ENCODE measurements at places on chromosomes 7 and 10.

GRCh38 chr7:98557538-98558031, 59.5 kb upstream of the NPTX2 start:
- DNase-seq: no peak

- no peak for DNase-seq
These were observed 43.7 kb downstream of the PPP1R3C start for GRCh38 chr10:91589015-91589657.

- no peak for DNase-seq
These were observed 4.4 kb downstream of the BMPER start for GRCh38 chr7:33909755-33910154.

DNA sequence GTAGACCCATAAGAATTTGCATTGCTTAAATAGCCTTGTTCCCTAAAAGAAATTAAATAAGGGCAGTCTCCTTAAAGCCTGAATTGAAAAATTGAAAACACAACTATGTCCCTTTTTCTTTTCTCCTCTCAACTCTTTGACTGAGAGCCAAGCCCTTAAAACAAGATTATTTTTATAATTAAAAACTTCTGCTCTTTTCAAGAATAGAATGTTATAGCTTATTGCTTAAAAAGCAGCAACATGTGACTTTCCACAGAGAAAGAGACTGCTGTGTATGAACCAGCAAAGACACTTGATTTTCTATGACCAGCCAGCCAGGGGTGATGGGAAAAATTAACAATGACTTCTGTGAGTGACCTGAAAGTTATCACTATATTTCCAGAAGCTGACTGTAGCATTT, 295.2 kb upstream of the CELF2 start:
- no peak for DNase-seq

DNA sequence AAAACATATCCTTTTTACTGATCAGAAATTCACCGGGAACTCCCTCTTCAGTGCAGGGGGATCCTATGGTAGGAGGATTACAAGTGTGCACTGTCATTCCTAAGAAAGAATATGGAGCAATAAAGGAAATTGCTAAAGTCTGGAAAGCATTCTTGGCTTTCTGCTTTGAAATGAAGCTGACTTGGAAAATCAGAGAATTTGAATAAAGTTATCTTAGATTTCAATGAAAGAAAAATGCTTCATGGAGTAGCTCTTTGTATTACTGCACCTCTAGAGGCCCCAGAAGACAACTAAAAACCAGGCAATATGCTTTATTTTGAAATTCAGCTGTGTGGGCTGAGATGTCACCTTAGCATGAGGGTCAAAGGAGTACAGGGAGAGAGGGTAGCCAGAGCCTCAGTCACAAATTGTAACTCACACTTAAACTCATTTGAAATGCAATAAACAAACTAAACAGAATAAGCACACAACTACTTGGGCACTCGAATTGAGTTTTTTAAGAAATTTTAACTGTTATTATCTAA, 102.5 kb downstream of the IMMP2L start:
- DNase-seq: no peak

DNA sequence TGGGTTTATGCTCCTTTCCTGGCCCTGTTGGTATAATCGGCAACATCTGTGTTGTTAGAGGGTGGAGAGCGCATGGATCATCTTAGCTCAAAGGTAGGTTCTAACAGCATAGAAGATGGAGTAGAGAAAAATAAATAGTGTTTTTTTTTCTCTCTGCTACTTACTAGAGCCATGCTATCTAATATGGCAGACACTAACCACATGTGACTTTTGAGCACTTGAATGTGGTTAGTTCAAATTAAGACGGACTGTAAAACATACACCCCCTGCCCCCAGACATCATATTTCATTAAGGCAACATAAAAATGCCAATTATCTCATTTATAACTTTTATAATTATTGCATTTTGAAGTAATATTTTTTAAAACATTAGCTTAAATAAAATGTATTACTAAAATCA, 525.1 kb downstream of the KIF20B start:
- DNase-seq: no peak

GRCh38 chr7:74176555-74176954, 2.4 kb downstream of the EIF4H start:
- DNase-seq: no peak

GRCh38 chr10:91975438-91975837, 51.9 kb downstream of the BTAF1 start:
- no peak for DNase-seq

DNA sequence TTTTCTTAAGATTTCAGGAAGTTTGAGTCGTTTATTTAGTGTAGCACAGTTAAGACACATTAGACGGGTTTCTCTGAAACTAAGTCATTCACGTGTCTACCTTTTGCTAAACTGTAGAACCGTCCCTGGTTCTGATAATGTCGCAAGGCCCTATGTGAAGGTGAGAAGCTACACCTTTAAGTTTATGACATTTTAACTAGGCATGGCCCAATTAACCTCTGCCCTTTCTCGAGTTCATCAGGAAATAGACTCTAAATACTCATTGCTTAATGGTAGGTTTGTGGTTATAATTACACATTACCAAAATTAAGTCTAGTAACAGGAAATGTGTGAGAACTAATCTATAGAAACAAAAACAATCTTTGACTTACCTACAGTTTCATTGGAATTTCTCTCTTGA, 126.6 kb upstream of the FZD8 start:
- DNase-seq: no peak

DNA sequence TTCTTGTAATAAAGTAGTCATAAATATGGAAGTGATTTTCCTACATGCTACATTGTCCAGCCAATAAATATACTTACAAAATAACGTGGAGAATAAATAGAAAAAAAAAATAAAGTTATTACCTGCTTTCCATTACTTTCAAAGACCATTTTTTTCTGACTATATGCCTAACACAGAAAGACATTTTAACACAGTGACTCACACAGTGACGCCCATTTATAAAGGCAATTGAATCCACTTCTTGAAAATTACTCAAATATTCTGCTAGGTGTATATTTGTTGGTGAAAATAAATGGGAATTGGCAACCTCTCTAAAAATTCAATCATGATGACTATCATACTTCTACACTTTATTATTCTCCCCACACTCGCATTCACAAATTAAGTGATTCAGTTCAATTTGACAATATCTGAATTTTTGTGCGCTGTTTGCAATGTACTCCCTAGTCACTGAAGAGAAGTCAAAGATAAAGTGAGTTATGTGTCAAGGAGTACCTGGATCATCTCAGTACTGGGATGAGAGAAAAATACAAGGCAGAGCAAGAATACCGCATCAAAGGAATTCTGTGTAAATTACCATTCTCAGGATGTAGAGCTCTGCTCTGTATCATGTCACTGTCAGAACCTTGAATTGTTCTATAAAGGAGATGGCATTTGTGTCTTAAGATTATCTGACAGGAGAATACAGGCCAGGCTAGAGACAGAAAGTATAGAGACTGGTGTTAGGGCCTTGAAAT, 642.7 kb downstream of the IPMK start:
- no peak for DNase-seq

All from activated gamma-delta T cell (primary cell).